Caki2 (cell line): ENCODE measurements at places on chromosomes 3 and 15. TPM values are rescaled to one million over a fixed set of nuclear protein-coding genes. Genes with fewer than 3 reads are reported as not detected.

Gene GOLGA8J
- total RNA-seq: not detected in 2 replicates

Gene PFKFB4
- 16.9 and 23.8 TPM in 2 replicates for total RNA-seq

Gene MKRN2OS
- not detected in 2 replicates for total RNA-seq

Gene PCLAF
- total RNA-seq: 73.7 and 79.2 TPM in 2 replicates

Gene IL5RA
- not detected in 2 replicates for total RNA-seq

Gene ALDH1A2
- total RNA-seq: 0.81 and 18.9 TPM in 2 replicates

Gene ITIH4
- not detected in 2 replicates for total RNA-seq

Gene GOLGA8Q
- total RNA-seq: 2.1 and 2.3 TPM in 2 replicates

Gene SLC12A1
- not detected in 2 replicates for total RNA-seq

Gene AMIGO3
- not detected in 2 replicates for total RNA-seq

Gene ITPKA
- 6.7 and 30.3 TPM in 2 replicates for total RNA-seq

Gene RAB6B
- total RNA-seq: 0.07 TPM in 1 of 2 replicates, not detected in the other

Gene IQCF5
- total RNA-seq: not detected in 2 replicates

Gene SLC28A1
- not detected in 2 replicates for total RNA-seq

Gene WDR53
- total RNA-seq: 1.3 and 5.8 TPM in 2 replicates

Gene ARNT2
- total RNA-seq: 26.3 and 35.6 TPM in 2 replicates

Gene SLC22A14
- total RNA-seq: not detected in 2 replicates

Gene PRTG
- 6.4 and 29.2 TPM in 2 replicates for total RNA-seq

Gene FBXO40
- total RNA-seq: not detected in 2 replicates

Gene C3orf20
- total RNA-seq: not detected in 2 replicates

Gene EPHB1
- total RNA-seq: 1.9 and 4.1 TPM in 2 replicates

Gene MINDY2
- 12.6 and 12.8 TPM in 2 replicates for total RNA-seq

Gene ADGRG7
- total RNA-seq: not detected in 2 replicates

Gene TERC
- total RNA-seq: 158 and 246 TPM in 2 replicates

Gene NANOGP8
- not detected in 2 replicates for total RNA-seq

Gene SH2D7
- not detected in 2 replicates for total RNA-seq

Gene LSAMP
- total RNA-seq: not detected in 2 replicates

Gene OR5K1
- total RNA-seq: not detected in 2 replicates

Gene GABRA5
- 2.3 TPM in 2 replicates for total RNA-seq

Gene LRTM1
- not detected in 2 replicates for total RNA-seq

Gene GUCA1C
- not detected in 2 replicates for total RNA-seq

Gene VIPR1
- not detected in 2 replicates for total RNA-seq

Gene MGA
- total RNA-seq: 21.0 and 36.1 TPM in 2 replicates

Gene TNIK
- 16.6 and 19.1 TPM in 2 replicates for total RNA-seq

Gene SLC22A13
- not detected in 2 replicates for total RNA-seq

Gene NR2E3
- not detected in 2 replicates for total RNA-seq

Gene CAV3
- not detected in 2 replicates for total RNA-seq

Gene OXSM
- 16.2 and 40.1 TPM in 2 replicates for total RNA-seq

Gene ANKRD34C
- not detected in 2 replicates for total RNA-seq

Gene STAB1
- total RNA-seq: not detected in 2 replicates

Gene MUC4
- total RNA-seq: 0.06 and 0.20 TPM in 2 replicates

Gene FAM81A
- total RNA-seq: 1.9 and 4.1 TPM in 2 replicates

Gene SLC15A2
- not detected in 2 replicates for total RNA-seq

Gene DLEC1
- not detected in 2 replicates for total RNA-seq

Gene SCN11A
- 0.03 TPM in 2 replicates for total RNA-seq

Gene COL6A5
- not detected in 2 replicates for total RNA-seq

Gene GOLGA8O
- total RNA-seq: 0.72 and 6.1 TPM in 2 replicates

Gene AADACL2
- not detected in 2 replicates for total RNA-seq

Gene P2RY14
- total RNA-seq: not detected in 2 replicates

Gene MFAP1
- total RNA-seq: 5.3 and 9.5 TPM in 2 replicates

Gene GABRR3
- not detected in 2 replicates for total RNA-seq

Gene ZBED2
- total RNA-seq: 7.1 and 14.9 TPM in 2 replicates

Gene CCDC14
- total RNA-seq: 5.8 and 17.3 TPM in 2 replicates

Gene RPL22L1
- 97.0 and 146 TPM in 2 replicates for total RNA-seq

Gene SLC6A6
- total RNA-seq: 62.5 and 65.5 TPM in 2 replicates

Gene ACKR2
- 0.74 TPM in 1 of 2 replicates, not detected in the other for total RNA-seq

Gene GOLIM4
- 18.2 and 22.4 TPM in 2 replicates for total RNA-seq

Gene CHRNA7
- total RNA-seq: 5.7 TPM in 1 of 2 replicates, not detected in the other

Gene CILP
- total RNA-seq: not detected in 2 replicates
